Sigmoid colon (tissue), 7 donors: ENCODE measurements at places on chromosomes 5 and 9. TPM values are rescaled to one million over a fixed set of nuclear protein-coding genes. Genes with fewer than 3 reads are reported as not detected.

GRCh38 chr5:59484618-59485017 lies 408.9 kb downstream of the PDE4D start:
- no peak for DNase-seq

DNA sequence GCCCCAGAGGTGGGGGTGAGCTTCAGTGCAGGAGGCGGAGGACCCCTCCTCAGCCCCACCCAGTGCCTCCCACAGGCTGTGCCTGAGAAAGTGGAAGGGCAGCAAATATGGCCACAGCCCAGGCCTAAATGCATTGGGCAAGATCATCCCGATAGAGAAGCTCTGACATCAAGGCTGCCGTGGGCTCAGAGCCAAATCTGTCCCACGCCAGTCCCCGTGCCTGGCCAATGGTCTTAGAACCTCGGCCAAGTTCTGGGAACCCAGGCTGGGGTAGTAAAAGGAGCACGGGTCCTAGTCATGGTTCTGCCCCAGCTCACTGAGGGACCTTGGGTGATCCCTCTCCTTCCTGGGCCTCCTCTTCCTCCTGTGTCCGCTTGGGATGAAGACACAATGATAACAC lies 27.7 kb upstream of the TNIP1 start:
- DNase-seq = peak; percentile 87

- peak; percentile 40 for DNase-seq
Measured at GRCh38 chr5:133384903-133385302, 227.4 kb downstream of the FSTL4 start.

GRCh38 chr9:96136992-96137670 lies 164.8 kb downstream of the HSD17B3 start:
- DNase-seq = peak; percentile 87

DNA sequence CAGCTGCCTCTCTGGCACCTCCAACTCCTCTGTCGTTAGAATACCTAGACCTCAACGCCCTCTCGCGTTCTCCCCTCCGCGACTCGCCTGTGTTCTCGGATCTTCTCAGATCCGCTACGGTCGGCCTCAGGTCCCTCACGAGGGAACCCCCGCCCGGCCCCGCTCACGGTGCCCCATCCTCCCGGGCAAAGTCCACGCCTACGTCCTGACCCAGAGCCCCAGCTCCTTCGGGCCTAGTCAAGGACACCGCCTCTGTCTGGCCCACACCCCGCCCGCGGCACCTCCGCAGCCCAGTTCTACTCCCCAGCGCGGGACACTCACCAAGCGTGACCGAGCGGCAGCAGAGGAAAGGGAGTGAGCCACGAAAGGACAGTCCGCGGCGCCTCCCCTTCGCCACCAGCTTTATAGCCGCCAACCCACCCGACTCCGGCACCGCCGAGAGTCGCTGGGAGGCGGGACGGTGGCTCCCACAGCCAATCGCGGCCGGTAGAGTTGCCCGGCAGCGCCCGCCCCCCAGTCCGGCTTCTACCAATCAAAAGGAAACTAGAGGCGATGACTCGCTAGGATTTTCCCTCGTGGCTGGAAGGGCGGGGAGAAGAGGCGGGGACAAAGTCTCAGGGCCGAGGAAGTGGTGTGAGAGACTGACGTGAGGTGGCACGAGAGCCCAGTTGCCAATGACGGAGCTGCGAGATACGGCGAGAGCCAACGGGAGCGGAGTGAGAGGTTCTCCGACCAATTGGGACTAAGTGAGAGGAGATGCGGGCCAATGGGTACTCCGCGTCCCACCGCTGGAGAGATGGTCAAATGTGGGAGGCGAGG lies at the start of gene HMGCS1:
HMGCS1 (minus strand) TSS at position 378 of the 819 bp plus-strand sequence. CDS start 14,447 bp downstream, outside the sequence.
- peak; percentile 99 for DNase-seq

- no peak for DNase-seq
Measured at GRCh38 chr5:122322801-122323548, 10.9 kb downstream of the SNCAIP start.

DNA sequence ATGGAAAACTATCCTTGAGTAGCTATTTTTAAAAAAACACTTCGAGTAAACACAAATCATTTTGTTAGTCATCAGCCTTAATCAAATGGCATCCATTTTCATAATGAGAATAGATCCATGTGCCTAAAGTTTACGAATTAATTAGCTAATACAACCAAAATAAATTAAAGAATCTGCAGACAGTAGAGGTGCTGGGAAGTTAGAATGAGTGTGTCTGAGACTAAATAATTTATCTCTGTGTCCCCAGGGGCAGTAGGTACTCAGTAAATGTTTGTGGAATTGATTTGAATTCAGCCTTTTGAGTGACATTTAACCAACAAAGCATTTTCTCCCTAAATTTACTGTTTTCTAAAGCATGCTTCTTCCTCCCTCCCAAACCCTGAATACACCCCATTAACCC lies 18.6 kb downstream of the TNFSF15 start:
- no peak for DNase-seq

DNA sequence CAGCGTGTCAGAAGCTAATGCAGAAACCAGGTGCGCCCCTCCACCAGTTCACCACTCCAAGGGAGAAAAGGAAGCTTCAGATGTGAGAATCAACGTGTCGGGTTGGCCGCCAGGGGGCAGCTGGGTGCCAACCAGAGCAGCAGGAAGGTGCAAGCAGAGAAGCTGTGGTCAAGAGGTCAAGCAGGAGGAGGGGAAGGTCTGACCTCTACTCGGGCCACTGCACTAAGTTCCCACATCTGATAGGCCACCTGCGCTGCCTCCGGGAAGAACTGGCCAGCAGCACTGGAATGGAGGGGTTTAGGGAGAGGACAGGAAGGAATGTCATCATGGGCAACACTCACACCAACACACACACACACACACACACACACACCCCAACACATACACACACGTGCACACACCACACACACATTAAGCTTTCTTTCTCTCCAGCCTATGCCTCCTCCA lies 31.4 kb downstream of the ANXA6 start:
- peak; percentile 86 for DNase-seq

GRCh38 chr9:3856592-3856991 lies 330.8 kb upstream of the RFX3 start:
- no peak for DNase-seq

- DNase-seq = peak; percentile 94
Measured at GRCh38 chr9:107488375-107489143, 1.0 kb downstream of the KLF4 start.

GRCh38 chr9:101437806-101438232 lies 2.2 kb upstream of the ALDOB start:
- peak; percentile 72 for DNase-seq

GRCh38 chr5:113128641-113129330 lies 152.2 kb downstream of the DCP2 start:
- DNase-seq = no peak

GRCh38 chr5:128254789-128255188 lies 171.2 kb downstream of the SLC12A2 start:
- no peak for DNase-seq

- no peak for DNase-seq
Measured at GRCh38 chr9:27337236-27337635, 40.3 kb upstream of the EQTN start.

DNA sequence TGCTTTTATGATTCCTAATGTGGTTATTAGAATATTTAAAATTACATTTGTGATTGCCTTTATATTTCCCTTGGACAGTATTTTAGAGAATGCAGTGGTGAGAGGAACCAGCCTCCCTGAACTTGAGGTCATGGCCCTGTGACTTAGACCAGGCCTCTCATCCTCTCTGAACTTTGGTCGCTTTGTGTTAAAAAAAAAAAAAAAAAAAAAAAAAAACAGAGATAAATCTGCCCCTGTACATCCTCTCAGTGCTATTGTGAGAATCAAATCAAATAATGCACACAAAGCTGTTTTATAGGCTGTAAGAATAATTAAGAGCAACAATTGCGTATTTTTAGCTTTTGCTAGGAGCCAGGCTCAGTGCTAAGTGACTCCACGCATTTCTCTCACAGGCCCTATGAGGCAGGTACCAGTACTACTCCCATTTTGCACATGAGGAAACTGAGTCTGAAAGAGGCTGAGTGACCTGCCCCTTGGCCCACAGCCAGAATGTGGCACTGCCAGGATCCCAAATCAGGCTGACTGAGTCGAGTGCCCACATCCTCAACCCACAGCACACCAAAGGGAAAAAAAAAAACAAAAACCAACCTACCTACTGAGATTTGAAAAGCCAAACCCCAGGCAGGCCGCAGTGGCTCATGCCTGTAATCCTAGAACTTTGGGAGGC lies 110.3 kb upstream of the LARP1 start:
- no peak for DNase-seq

- no peak for DNase-seq
Measured at GRCh38 chr5:72692651-72693442, 123.6 kb upstream of the TNPO1 start.

- DNase-seq = no peak
Measured at GRCh38 chr9:94031946-94032345, 52.3 kb upstream of the PTPDC1 start.

GRCh38 chr9:22036866-22037626 lies 27.9 kb upstream of the CDKN2B start:
- no peak for DNase-seq

GRCh38 chr5:31995006-31995405 lies 179.1 kb downstream of the GOLPH3 start:
- no peak for DNase-seq

DNA sequence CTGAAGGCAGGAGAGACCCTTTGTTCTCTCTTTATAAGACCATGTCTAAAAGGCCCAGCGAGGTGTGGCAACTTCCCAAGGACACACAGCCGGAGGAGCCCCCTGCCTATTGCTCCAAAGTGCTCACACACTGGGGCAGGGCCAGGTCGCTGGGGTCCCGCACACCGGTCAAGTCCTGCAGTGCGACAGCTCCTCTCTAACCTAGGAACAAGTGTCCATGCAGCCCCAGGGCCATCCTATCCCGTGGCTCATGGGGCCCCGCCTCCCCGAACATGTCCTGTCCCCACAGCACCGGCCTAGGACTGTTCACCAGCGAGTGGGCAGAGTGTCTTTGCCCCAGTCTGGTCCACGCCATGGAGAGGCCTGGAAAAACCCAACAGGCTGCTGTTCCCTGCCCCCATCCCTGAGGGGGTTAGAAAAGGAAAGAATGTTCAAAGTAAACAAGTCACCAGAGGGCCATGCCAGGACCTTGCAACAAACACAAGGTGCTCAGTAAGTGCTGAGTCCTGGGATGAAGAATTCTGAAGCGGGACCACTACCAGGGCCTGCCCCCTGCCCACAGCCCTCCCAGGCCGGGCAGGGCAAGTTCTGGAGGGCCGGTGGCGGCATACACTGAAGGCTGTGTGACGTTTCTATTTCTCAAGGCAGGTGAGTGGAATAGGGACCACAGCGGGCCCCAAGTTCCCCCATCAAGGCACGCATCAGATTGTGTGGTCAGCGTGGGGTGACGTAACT lies 938 bp downstream of the NINJ1 start:
- peak; percentile 84 for DNase-seq

DNA sequence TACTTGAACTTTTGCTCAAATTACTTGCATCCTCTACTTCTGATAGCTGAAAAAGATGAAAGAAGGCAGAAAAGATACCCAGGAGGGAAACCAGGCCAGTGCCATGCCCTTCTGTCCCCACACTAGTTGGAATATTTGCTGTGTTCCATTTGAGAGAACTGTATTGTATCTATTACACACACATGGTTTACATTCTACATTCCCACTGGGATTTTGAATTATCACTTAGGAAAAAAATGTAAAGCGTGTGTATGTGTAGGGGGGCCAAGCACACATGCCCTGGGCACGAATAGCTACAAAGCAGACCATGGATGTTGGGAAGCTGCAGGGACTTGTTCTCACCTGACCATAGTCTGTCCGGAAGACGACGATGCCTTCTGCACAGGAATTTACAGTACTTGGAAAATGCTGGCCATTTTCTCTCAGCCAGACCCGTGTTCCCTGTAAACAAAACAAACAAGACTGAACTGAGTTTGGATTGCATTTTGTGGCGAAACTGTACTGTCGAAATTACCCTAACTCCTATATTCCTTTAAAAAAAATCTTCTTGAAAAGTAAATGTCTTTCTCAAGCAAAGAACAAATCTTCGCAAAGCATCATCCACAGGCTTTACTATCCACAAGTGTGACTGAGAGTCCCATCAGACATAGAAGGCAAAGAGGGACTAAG lies 58.7 kb downstream of the MYO10 start:
- no peak for DNase-seq

DNA sequence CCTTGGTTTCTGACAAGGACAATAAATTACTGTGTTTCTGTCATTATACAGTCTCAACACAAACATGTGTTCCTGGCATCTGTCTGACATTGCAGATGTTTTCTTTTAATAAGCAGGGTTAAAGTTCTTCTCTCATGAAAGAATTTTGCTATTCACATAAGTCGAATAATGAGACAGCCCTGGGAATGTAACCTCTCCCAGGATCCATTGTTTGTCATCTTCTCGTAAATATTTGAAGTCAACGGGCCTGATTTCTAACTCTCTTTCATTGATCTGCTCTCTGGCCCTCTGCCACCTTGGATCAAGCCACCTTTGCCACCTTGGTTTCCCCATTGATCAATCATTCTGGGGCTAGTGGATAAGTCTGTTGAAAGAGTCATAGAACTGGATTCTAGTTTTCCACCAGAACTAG lies 12.9 kb upstream of the CAST start:
- DNase-seq = no peak

DNA sequence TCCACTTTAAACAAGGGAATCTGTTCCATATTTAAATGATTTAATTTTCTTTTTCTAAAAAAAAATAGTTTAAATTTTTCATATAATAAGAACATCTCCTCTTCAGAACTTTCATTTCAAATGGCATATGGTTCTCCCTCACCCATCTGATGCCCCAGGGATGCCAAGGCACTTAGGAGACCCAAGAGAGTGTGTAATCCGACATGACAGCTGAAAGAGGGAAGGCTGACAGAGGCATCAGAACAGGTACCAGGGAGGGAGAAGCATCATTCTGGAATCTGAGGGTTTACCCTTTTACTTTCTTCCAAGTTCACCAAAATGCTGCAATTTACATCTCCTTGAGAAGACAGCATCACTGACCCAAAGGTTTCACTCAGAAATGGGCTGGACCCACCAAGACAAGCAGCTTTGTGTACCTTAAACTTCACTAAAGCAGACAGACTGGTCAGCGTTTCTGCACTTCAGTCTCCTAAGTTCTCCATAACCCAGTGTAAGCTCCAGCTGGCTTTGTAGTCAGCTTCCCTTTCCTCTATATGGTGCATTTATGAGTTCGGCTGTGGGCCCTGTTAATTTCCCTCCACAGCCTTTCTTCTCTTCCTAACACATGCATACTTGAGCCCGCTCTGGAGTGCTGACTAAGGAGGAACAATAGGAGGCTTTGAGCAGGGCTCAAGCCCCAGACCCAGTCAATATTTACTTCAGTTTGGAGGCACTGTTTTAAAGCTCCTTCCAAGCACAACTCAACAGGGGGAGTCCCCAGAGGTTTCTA lies 17.7 kb downstream of the EFNA5 start:
- DNase-seq = no peak

- no peak for DNase-seq
Measured at GRCh38 chr5:24347158-24347557, 297.6 kb downstream of the CDH10 start.

Gene C5orf46
- total RNA-seq = not detected

Gene ZNF883
- 3.0 TPM for total RNA-seq

Gene SLC34A1
- not detected for total RNA-seq

Gene DENND1A
- total RNA-seq = 13.9 TPM

Gene PTGER4
- total RNA-seq = 44.3 TPM

Gene ARSI
- 1.5 TPM for total RNA-seq

Gene SLC23A1
- not detected for total RNA-seq

Gene SPEF2
- total RNA-seq = 4.6 TPM

Gene IL31RA
- not detected for total RNA-seq

Gene KIF12
- total RNA-seq = not detected

Gene RXFP3
- total RNA-seq = not detected

Gene GRIN1
- total RNA-seq = 0.41 TPM

Gene KCNN2
- 1.8 TPM for total RNA-seq

Gene TSC1
- 36.5 TPM for total RNA-seq
